ENCODE measurements at places on chromosomes 7 and 10.

DNA sequence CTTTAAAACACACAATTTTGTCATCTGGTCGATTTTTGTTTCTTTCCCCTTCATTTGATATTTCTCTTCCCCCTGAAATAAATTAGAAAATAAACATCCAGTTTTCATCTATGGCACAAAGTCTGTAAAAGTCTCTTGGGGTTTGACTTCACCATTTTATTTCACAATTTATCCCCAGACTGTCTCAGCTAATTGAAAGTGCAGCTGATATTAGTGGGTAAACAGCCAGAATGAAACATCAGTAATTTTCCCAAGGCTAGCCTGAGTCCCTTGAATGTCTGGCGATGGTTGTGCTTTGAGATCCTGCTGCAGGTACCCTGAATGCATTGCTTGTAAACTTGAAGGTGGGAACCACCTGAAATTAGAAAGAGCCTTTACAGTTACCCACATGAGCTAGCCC is 60.6 kb upstream of the NEBL start:
- no peak for DNase-seq

GRCh38 chr7:35576031-35576573 is 118.8 kb downstream of the HERPUD2 start:
- no peak for DNase-seq

DNA sequence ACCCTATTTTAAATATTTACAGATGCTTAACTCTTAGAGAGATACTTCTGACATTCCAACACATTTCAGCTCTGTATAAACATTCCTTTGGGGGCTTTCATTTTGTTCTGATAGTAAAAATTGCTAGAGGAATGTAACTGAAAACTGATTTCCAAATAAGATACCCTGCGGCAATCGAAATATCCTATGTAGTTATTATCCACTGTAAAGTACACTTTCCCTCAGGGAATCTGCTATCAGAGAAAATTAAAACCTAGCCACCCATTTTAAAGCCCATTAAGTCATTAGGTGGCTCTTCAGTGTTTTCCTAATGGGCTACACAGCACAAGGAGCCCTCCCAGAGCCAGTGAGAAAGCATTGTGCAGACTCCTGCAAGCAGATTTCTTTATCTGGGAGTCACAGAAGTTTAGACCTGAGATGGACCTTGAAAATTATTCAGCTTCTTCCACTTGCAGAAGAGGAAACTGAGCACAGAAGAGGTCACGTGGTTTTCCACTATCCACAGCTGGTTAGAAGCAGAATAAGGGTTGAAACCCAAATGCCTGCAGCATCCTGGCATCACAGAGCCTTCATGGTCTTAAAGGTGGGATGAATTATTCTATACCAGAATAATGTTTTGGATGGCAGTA is 12.6 kb upstream of the CPVL start:
- no peak for DNase-seq

GRCh38 chr10:78533776-78534175 is 500.1 kb downstream of the RPS24 start:
- no peak for DNase-seq

Measured in NK-92 treated with Interleukin-12 subunit alpha and Interleukin-12 subunit beta, amount 100 ng/mL, for 24 hours (cell line).